ENCODE measurements at places on chromosomes 7 and 10.

DNA sequence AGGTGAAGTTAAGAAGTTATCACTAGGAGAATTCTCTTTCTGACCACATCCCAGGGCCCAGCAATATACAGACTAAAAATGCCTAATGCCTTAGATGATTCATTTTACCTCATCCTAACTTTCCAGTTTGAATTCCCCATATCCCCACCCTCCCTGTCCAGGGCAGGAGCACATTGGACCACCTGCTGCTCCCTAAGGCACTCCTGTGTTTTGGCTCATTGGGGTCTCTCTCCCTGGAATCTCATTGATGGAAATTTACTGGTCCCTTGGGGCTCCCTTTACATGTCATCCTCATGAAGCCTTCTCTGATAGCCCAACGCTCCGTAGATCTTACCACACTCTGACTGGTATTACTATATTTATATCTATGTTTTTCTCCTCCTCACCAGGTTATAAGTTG lies 2.7 kb downstream of the IL2RA start:
- no peak for DNase-seq

DNA sequence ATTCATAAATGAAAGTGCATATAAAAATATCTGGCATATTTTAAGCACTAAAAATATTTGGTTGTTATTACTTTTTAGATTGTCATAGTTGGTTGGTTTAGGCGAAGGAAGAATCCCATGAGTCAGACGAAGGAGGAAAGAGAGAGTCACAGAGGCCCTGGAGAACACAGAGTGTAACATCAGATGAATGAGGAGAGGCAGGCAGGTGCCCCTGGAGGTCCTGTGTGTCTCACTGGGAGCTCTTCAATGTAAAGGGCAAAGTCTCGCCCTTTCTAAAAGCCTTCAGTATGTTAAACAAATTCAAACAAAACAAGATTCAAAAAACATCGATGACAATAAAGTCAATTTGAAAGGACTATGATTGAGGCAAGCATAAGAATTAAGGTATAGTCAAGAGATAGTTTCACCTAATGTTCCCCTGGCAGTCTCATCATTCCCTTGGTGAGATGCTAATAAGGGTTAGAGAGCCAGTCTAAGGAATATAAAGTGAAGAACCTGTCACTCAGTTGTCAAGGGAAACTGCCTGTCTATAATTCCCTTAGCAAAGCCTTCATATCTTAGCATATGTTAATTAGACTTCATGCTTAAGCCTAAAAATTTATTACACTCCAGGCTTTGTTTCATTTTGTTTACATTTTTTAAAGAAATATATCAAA lies 194.3 kb downstream of the TPK1 start:
- no peak for DNase-seq

- no peak for DNase-seq
These were observed 6.8 kb upstream of the MSRB2 start for GRCh38 chr10:23088609-23089008.

DNA sequence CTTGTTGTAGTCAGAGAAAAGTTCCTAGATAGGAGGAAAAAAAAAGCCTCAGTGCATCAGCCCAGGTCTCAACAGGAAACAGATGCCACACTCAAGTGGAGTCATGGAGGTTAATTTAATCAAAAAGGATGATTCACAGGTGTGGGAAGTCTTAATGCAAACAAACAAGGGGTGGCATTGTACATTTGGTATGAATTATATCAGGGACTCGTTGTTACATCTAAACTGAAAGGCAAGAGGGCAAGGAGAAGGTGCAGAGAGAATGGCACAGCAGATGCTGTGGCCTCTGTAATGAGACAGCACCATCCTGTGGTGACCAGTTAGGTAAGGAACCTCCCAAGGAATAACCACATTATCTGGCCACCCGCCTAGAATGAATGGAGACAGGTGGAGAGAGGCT lies 133.7 kb downstream of the PTPRZ1 start:
- no peak for DNase-seq

GRCh38 chr7:92697414-92697813 lies 107.2 kb upstream of the FAM133B start:
- DNase-seq = no peak

- DNase-seq = no peak
These were observed 550.4 kb downstream of the TCERG1L start for GRCh38 chr10:130761032-130761575.

- no peak for DNase-seq
These were observed 179.2 kb upstream of the GHITM start for GRCh38 chr10:83960125-83960524.

DNA sequence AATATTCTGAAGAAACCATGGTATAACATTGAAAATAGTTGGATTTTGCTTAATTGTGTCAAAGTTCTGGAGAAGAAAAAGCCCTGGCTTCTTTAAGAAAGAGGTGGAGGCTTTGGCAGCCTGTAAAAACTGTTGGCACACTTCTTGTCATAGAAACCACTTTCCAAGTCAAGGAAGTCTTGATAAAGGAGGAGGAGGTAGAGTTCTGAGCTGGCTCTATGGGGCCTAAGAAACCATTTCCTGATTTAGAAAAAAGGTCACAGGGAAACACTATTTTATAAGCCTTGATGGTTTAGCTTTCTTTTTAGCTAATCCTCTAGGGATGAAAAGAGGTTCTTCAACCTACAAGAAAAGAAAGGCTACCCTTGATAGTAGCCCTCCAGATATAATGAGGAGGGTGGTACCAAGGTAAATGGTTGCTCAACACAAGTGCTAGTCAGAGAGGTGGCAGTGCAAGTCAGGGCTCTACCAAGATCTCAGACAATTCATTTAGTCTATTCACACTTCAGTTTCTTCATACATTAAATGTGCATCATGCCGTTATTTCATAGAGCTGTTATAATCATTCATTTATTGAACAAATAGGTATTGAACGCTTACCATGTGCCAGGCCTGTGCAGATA lies 346.9 kb downstream of the RNLS start:
- DNase-seq = no peak

DNA sequence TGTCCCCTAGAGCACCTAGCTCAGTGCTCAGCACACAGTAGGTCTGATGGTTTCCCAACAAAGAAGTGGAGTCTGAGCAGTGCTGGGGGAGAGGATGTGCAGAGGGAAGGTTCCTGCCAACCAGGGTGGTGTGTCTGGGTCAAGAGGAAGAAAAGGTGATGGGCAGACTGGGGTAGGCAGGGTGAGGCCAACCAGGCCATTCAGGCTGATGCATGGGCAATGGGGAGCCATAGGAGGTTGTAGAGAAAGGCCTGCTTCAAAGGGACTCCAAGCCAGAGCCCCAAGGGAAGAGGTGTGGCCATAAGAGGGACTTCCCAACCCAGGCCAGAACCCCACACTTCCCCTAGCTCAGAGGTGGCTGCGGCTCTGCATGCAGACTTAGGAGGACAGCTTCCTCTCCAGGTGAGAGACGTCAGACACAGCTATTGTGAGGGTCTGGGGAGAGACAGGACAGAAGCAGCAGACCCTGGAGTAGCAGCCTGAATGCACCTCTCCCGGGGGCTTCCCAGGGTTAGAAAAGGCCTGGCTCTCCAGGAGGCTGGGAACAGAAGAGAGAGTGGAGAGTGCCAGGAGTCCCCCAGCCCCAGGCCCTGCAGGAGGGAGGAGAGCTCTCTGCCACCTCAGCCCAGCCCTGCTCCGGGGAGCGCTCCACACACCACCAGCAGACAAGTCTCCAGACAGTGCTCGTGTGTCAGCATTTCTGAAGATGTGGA lies 87.4 kb upstream of the ZMIZ1 start:
- no peak for DNase-seq

DNA sequence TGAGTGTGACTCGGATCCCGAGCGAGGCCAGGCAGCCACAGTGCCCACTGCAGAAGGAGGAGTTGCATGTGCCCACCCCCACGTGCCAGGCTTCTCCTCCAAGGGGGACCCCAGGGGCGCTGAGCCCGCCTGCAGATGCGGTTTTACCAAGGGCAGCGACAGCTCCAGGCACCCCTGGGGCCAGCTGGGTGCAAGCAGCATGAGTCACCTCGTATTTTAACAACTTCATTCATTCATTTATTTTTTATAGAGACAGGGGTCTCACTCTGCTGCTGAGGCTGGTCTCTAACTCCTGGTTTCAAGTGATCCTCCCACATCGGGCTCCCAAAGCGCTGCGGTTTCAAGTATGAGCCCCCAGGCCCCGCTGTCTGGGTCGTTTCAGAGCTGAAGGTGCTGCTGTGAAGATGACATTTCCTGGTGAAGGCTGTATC lies 1.3 kb upstream of the FOXL3 start:
- no peak for DNase-seq

- no peak for DNase-seq
These were observed 1.1 kb upstream of the TNPO3 start for GRCh38 chr7:129055861-129056464.

- DNase-seq = no peak
These were observed 27.7 kb upstream of the BPGM start for GRCh38 chr7:134618756-134619530.

GRCh38 chr10:128962182-128962581 lies 504.9 kb upstream of the MGMT start:
- DNase-seq = no peak

- no peak for DNase-seq
These were observed 254.3 kb downstream of the IPMK start for GRCh38 chr10:58013406-58013805.
